Activated CD8-positive, alpha-beta memory T cell treated with anti-CD3 and anti-CD28 coated beads for 1 hour (primary cell): ENCODE measurements at places on chromosomes 3 and 15.

DNA sequence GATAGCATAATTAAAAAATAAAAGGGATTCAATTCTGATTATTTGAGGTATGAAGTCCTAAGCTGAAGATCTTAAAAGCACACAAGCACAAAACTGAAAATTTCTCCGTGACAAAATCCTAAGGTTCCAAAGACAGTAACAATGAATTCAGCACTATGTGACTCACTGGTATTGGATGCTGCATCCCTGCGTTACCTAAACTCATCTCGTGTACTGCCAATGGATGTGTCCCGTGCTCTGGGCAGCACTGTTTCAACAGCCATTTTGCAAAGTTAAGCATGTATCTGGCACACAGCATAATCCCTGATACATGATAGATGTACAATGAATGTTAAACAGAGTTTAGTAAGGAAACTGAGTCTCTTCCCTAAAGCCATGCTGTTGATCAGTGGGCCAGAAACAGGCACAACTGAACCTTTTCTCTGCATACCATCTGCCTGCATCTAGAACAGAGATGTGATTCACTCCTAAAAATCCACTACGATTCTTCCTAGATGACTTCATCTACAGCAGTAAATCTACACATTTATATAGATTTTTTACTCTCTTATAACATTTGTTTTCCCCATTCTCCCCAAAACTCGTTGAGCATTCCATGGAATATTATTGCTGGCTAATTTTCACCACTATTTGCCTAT is 14.3 kb downstream of the SUCLG2 start:
- DNase-seq: no peak

DNA sequence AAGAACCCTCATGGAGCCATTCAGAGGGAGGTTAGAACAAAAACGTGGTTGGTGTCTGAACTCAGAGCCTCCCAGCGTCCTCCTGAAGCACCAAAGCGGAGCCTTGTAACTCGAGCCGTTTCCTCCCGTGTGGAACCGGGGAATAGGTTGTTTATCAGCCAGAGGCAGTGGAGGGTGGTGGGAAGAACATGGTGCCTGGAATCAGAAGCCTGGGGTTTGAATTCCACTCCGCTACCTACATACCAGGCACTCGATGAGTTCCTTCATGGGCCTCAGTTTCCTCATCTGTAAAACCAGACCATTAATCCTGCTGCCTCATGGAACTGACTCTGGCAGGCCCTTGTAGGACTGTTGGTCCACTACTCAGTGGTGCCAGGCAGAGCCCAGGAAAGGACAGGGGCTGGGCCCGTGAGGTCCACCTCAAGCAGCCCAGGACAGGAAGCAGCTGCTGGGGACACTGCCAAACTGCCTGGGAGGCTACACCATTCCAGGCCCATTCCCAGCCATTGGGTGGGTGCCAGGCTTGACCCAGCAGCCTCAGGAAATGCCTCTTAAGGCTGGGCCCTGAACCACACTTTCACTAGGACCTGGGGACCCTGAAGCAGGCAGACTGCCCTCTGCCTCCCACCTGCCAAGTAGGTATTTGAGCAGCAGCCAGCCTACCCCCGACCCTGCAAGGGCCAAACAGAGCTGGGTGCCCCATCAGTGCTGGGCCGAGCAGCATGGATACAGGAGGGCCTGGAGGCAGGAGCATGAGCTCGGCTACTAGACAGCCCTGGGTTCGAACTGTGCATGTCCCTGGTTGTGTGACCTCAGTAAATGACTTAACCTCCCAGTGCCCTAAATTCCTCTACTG is 33.4 kb downstream of the PRKCD start:
- DNase-seq: no peak

DNA sequence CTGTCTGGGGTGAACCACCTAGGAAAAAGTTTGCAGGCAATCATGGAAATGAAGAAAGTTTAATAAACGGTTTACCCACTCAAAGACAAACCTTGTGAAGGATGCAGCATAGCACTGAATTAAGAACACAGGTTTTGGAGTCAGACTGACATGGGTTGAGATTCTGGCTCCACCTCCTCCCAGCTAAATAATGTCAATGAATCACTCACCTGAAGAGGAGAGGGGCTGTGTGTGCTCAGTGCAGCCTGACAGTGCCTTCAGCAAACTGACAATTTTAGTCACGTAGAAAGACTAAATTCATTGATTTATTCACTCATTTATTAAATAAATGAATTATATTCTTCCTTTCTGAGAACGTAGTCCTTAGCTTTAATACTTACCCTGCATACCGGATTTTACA is 18.9 kb downstream of the NR1I2 start:
- no peak for DNase-seq

GRCh38 chr15:38745626-38746025 is 181.0 kb upstream of the RASGRP1 start:
- no peak for DNase-seq
